ENCODE measurements at places on chromosomes 16 and 17.

DNA sequence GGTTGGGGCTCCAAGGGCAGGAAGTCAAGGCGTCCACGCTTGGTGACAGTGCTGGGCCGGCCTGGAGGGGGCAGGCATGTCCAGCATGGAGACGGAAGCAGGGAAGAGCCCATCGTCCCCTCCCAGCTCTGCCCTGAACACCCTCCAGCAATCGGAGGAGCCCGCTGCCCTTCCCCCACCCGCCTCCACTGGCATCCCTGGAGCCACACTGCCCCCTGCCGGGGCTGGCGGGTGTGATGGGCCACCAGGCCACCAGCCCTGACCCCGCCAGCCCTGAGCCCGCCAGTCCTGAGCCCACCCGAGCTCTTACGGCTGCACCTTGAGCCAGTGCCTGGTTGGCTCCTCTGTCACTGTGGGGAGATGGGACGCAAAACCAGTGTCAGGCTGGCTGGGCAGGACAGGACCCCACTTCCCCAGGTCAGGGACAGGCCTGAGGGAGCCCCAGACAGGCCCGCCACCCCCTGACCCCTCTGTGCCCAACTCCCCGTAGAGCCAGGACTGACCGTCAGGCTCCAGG, 4.1 kb upstream of the CDH15 start:
- DNase-seq = peak; percentile 86

GRCh38 chr17:64441772-64442540, 7.0 kb upstream of the MILR1 start:
- no peak for DNase-seq

DNA sequence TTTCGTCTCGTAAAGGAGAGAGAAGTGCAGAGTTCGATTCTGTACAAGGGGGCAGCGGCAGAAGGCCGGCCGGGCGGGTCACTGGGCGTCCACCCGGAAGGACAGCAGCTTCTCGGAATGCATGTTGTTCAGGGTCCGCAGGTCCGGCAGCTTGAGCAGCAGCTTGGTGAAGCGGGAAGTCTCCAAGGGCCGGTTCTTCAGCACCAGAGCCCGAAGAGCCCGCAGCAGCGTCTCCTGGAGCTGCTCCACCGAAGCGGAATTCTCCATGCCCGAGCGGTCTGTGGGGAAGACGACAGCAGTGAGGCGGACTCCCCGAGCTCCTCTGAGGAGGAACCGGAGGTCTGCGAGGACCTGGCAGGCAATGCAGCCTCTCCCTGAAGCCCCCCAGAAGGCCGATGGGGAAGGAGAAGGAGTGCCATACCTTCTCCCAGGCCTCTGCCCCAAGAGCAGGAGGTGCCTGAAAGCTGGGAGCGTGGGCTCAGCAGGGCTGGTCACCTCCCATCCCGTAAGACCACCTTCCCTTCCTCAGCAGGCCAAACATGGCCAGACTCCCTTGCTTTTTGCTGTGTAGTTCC, 7.3 kb downstream of the NR1D1 start:
- no peak for DNase-seq

- no peak for DNase-seq
Observed at GRCh38 chr16:61024180-61024900, 1011.9 kb downstream of the CDH8 start.

DNA sequence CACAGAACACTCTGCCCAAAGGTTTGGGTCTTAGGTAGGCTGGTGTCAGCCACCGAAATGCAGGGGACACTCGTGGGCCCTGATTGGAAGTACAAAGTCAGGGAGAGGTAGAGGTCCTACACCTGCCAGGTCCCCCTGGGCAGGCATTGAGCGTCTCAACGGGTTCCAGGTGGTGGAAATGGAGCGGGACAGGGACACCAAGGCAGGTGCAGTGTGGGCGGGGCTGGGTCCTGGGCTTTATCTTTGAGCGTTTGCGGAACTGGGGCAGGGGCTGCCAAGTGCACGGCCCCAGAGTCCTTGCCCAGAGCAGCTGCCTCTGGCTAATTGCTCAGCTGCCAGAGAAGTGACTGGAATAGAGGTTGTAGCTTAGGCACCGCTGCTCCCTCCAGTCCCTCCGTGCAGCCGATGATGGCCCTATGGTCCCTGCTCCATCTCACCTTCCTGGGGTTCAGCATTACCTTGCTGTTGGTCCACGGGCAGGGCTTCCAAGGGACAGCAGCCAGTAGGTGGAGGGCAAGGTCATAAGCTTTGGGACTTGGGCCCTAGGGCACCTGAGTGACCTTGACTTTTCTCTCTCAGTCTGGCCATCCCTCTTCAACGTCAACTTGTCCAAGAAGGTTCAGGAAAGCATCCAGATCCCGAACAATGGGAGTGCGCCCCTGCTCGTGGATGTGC, at the start of gene ZACN:
ZACN (plus strand) TSS at position 323 of the 675 bp plus-strand sequence; CDS start at position 406, 83 bp downstream.
- no peak for DNase-seq

DNA sequence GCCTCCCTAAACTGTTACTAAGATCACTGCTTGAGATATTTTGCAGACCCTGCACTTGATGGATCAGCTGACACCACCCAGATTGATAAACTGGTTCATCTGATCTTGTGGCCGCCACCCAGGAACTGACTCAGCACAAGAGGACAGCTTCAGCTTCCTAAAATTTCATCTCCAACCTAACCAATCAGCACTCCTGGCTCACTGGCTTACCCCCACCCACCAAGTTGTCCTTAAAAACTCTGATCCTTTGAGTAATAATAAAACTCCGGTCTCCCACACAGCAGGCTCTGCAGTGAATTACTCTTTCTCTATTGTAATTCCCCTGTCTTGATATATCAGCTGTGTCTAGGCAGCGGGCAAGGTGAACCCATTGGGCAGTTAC, 174.8 kb downstream of the UTP18 start:
- DNase-seq = no peak

DNA sequence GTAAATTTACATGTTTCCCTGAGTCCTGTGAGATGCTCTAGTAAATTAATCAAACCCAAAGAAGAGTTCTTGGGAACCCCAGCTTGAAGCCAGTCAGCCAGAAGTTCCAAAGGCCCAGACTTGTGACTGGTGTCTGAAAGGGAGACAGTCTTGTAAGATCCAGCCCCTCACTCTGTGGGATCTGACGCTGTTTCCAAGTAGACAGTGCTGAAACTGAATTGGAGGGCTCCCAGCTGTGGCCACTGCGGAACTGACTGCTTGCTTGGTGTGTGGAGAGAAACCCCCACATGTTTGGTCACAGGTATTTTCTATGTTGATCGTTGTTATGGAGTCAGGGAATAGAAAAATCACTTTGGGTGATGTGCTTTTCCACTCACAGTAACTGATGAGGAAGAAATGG, 5.5 kb upstream of the CDRT4 start:
- DNase-seq = no peak

GRCh38 chr17:8781776-8782175, 17.4 kb downstream of the MFSD6L start:
- DNase-seq = no peak

DNA sequence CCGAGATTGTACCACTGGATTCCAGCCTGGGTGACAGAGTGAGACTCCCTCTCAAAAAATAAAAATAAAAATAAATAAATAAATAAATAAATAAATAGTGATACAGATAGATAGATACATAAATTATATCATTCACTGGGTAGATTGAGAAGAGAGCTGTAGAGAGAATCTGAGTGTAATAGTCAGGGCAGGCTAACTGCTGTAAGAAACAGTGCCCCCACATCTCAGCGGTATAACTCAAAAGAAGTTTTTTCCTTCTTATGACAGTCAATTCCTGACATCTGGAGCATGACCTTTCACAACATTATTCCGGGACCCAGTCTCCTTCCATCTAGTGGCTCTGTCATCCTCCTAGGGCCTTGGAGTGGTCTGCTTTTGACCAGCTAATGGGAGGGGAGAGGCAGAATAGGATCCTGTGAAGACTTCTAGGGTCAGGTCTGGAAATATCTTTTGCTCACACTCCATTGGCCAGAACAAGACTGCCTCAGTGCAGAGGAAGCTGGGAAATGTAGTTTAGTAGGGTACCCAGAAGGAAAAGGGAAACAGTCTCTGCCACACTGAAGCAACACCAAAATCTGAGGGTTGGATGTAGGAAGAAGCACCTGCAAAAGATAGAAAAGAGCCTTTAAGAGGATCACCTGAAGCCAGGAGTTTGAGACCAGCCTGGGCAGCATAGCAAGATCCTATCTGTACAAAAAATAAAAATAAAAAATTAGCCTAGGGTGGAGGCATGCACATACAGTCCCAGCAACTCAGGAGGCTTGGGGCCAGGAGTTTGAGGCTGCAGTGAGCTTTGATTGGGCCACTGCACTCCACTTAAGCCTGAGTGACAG, 3.0 kb upstream of the QPRT start:
- no peak for DNase-seq

DNA sequence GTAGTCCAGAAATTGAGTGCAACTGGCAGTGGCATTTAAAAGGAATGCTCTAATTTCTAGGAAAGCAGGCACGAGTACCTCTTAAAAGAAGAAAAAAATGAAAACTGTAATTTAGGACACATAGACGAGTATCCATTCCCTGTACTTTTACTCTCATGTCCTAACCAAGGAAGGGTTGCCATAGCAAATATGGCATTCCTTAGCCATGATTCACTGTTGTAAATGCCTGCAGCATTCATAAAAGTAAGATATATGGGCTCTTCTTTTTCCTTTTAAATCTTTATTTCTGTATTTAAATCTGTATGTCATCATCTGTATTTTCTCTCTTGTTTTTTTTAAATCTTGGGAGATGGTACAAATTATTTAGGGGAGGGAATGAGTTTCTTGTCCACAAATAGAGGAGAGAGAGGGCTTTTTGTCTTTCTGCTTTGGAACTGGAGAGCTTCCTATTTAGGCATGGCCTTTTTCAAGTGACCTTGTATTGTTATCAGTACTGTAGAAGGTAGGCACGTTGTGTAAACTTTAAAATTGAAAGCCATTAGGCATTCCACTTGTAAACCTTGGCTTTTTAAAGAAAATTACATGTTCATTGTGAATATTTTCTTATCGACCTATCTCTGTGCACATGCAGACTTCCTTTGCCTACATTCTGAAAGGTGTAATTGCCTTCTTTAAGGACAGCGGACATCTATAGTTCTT, 50.0 kb downstream of the TENT4B start:
- DNase-seq = no peak

GRCh38 chr17:48490451-48490892, 40.3 kb downstream of the HOXB1 start:
- no peak for DNase-seq

DNA sequence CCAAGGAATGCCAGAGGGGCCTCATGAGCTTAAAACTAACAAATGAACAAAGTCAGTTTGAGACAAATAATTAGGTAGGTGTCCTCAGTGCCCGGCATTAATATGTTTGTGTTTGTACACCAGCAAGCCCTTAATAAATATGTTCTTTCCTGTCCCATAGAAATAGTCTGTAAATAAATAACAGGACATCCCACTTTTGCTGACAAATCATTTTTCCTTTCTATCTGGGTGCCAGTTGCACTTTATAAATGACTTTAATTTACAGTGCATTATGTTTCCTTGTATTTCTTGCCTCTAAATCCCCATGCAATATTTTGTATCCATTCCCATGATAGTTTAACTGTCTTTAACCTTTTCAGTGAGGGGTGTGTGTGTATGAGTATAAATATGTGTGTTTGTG, 170.3 kb downstream of the CBLN1 start:
- no peak for DNase-seq

GRCh38 chr17:68892193-68892592, 63.0 kb downstream of the ABCA8 start:
- DNase-seq = no peak

GRCh38 chr17:59047616-59048015, 59.1 kb downstream of the TRIM37 start:
- DNase-seq = no peak

DNA sequence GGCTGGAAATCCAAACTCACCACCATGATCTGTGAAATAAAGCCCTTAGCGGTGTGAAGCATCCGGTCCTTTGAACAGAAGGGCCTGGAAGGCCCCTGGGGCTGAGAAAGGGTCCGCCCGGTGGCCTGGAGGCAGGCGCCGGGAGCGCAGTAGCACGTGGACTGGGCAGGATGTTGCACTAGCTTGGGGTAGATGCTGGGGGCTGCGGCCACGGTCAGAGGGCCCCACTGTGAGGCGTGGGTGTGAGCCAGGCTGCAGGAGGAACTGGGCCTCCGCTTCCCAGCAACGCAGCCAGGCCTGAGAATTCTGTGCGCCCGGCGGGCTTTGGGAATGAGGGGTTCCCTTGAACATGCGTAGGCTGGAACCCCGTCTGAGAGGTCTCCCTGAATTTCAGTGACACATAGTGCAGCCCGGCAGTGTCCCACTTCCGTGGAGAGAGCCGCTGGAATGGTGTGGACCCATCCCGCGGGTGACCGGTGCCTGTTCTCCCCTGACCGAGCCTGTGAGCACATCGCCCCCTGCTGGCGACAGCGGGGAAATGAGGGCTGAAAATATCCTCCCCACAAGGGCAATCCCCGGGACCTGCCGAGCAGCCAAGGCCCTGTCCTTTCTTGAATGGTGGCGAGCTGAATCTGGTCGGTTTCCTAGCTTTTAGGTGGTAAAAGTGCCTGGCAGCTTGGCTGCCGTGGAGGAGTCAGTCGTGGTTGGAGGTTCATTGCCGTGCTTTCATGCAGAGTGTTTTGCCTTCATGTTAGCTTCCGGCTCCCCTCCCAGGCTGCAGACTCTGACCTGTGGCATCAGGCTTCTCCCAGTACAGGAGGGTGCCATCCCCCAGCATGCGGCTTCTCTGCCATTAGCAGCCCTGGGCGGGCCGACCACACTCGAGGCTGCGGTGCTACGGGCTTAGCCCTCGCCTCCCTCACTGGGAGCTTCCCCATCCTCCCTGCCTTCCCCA, 43.8 kb downstream of the DNAJA2 start:
- DNase-seq = peak; percentile 71

- DNase-seq = no peak
Observed at GRCh38 chr17:81287741-81288430, 7.2 kb downstream of the SLC38A10 start.

DNA sequence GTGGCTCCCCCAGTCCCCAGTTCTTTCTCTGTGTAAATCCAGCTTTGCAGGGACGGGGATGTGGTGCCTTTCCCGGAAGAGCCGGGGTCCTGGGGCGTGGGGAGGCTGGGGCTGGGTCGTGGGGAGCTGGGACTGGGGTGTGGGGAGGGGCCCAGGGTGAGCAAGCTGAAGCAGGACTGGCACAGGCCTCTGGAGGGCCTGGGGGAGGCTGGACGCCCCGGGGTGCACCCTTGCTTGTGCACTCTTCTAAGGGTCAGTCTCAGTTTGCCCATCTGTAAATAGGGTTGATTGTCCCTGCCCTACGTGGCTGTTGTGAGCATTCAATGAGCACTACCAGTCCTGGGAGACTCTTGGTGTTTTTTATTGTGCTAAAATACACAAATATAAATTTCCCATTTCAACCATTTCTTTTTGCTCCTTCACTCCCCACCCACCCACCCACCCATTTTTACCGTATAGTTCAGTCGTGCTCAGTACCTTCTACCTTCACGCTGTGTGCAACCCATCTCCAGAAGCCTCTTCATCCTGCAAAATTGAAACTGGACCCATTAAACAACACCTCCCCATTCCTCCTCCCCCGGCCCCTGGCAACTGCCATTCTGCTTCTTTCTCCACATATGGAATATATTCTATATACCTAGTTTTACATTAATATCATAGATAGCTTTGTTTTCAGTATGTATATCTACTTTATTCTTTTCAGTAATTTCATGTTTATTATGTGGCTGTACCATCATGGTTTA, 7.8 kb upstream of the TBC1D3B start:
- no peak for DNase-seq

Measured in psoas muscle (tissue), 8 donors.